A549 treated with Mapracorat at 1 μM for 4 hours (cell line): ENCODE measurements at places on chromosomes 11 and 22. TPM values are rescaled to one million over a fixed set of nuclear protein-coding genes. Genes with fewer than 3 reads are reported as not detected.

The SART1 gene
- total RNA-seq, result 46.4 to 64.2 TPM (median 56.3 TPM) in 5 replicates

The PRODH gene
- 0.77 to 1.4 TPM (median 1.3 TPM) in 5 replicates for total RNA-seq

The SHISAL1 gene
- 3.1 to 3.9 TPM (median 3.4 TPM) in 5 replicates for total RNA-seq

The OMP gene
- total RNA-seq, result not detected in 5 replicates

The MIOX gene
- total RNA-seq, result 0.11 TPM in 1 of 5 replicates, not detected in the others

The ANO5 gene
- 1.3 to 1.9 TPM (median 1.5 TPM) in 5 replicates for total RNA-seq

The OR52E8 gene
- total RNA-seq, result not detected in 5 replicates

The PARVA gene
- 24.1 to 26.2 TPM (median 24.9 TPM) in 5 replicates for total RNA-seq

The KIRREL3 gene
- total RNA-seq, result 9.0 to 11.0 TPM (median 10.2 TPM) in 5 replicates

The SLC7A4 gene
- not detected in 5 replicates for total RNA-seq

The ESAM gene
- 10.9 to 15.1 TPM (median 13.5 TPM) in 5 replicates for total RNA-seq

The DCHS1 gene
- 0.06 to 0.12 TPM (median 0.10 TPM) in 5 replicates for total RNA-seq

The ART1 gene
- not detected in 5 replicates for total RNA-seq

The ZP1 gene
- total RNA-seq, result 0.22 to 0.36 TPM (median 0.24 TPM) in 3 of 5 replicates, not detected in the others

The HSPA8 gene
- 1,399 to 1,793 TPM (median 1,433 TPM) in 5 replicates for total RNA-seq
